Hematopoietic multipotent progenitor cell treated with erythropoietin and hydrocortisone succinate and interleukin-3 and kit ligand, for 6 days (in vitro differentiated cells): ENCODE measurements at places on chromosomes 2 and 18.
A peak's percentile ranks its signal among the peaks of the same experiment; 100 is the strongest.

DNA sequence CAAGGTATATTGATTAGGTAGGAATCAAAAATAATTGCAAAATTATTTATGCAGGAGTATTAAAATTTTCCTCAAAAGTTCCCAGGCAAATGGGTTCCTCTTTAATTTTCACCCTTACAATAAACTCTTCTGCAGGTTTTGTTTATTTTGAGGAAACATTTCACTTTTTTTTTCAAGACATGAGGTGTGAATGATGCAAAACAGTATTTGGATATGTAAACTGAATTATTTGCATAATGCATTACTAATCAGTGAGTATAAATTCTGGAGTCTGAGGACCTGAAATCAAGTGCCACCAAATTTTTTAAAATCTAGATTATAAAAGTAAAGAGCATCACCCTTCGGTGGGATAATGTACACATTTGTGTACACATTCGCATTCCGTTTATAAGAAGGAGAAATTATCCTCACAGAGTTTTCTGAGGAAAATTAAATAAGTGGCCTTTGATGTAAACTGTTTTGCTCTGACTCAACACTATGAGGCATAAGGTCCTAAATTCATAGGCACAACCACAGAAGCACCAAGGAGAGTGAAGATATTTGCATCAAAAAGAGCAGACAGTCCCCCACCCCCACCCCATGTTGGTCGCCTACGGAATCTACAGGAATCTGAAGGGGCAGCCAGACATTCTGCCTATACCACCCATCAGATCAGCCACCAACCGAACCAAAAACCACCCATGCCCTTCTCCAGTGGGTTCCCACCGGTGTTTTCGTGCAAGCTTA lies 33.1 kb downstream of the BCL11A start:
- DNase-seq: no peak

- DNase-seq: peak; percentile 82
Measured at GRCh38 chr18:55748227-55748738, 160.3 kb upstream of the TCF4 start.

GRCh38 chr2:105325389-105325963 lies 4.1 kb downstream of the TGFBRAP1 start:
- peak; percentile 65 for DNase-seq

DNA sequence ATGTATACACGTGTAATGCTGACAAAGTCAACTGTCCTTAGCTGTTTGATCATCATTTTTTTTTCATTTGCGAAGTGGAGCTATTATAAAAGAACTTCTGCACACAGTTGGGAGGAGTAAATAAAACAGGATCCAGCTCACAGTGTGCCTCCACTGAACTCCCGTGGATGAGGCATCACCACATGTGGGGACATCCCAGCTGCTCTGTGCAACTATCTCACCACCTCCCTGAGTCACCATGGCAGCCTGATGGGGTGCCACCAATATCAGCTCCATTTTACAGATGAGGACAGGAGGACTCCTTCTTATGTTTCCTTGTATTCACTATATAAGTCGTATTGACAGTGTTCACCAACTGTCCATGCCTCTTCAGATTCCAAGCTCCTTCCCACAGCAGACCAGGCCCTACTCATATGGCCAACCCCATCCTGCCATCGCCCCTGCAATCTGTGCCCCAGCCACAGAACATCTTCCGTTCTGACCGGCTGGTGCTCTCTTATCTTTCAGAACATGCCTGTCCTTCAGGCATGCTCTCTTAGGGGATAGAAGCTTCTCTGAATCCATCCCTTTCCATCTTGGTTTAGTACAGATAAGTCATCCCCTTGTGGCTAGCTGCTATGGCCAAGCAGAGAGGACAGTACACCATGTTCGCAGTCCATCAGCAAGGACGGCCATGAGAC lies 288.1 kb downstream of the RNF144A start:
- peak; percentile 23 for DNase-seq

DNA sequence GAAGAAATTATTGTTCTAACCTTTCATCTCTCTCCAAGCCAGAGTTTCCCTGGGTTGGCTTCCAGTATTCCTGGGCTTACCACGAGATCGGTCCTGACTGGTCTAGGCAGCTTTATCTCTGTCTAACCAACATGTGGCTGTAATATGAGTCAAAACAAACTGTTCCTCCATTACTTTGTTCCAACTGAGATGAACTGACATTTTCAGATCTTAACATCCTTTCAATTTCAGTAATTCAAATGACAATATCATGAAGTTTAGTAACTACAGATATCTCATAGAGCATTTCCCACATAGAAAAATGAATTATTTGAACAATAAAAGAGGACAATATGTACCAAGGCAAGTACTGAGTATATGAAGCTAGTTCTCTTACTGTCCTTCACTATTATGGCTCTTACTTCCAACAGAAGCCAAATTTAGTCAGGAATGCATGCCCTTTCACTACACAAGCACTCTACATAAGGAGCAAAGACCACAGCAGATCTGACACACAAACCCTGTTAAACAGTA lies 15.5 kb downstream of the SLC25A12 start:
- peak; percentile 37 for DNase-seq

GRCh38 chr2:67036444-67036843 lies 360.7 kb upstream of the ETAA1 start:
- no peak for DNase-seq

- peak; percentile 70 for DNase-seq
Measured at GRCh38 chr2:8598295-8599165, 83.3 kb upstream of the ID2 start.
